Activated effector memory CD4-positive, alpha-beta T cell treated with Interleukin-2 at 50 U/mL for 16 hours (primary cell): ENCODE measurements at places on chromosomes 13 and 19.

DNA sequence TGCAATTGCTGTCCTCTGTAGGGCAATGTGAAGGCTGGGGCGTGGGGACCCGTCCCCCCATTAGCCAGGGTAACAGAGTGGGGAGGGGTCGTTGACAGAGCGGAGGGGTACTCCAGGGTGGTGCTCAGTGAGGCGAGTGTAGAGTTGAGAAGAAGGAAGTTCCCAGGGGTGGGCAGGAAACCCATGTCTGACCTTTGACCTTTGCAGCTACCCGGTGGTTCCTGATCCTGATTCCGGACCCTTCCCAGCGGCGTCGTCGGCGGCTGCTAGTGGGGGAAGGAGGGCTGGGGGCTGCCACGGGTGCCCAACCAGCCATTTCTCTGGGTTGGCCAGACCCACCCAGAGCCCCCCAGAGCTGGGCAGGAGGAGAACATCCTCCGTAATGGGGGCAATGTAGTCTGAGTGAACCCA is 2.1 kb upstream of the PLVAP start:
- no peak for DNase-seq

GRCh38 chr19:2807379-2808128 is 12.1 kb upstream of the ZNF554 start:
- no peak for DNase-seq

DNA sequence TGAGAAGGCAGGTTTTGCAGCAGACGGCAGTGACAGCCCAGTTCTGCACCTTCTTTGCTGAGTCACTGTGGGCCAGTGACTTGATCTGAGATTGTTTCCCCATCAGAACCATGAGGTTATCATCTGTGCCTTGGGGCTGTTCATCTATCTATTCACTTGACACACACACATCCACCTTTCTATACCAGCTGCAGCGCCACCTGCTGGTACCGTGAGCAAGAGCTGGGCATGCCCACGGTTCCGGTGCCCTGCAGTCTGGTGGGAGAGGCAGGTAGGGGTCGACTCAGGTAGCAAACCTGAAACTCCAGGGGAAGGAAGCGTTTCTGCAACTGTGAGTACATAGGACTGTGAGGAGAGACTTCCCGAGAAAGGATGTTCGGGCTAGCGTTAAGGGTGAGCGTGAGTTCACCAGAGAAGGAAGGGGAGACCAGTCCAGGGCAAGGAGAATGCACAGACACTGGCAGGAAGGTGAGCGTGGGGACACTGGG is 7.5 kb upstream of the LIN7B start:
- peak; percentile 46 for DNase-seq

DNA sequence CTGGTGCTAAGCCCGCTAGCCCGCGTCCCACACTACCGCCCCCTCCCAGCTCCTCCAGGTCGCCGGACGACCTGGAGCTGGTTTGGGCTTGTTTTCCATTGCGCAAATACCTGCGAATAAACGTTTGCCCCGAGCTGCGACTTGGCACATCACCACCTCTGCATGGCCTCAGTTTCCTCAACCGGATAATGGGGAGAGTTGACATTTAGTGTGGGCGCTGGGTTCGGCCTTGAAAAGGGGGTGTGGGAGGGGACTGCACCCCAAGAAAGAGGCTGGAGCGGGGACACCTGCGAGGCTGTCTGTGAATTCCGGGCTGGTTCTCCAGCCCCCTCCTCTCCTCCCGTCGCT is 11.0 kb upstream of the JUND start:
- no peak for DNase-seq

DNA sequence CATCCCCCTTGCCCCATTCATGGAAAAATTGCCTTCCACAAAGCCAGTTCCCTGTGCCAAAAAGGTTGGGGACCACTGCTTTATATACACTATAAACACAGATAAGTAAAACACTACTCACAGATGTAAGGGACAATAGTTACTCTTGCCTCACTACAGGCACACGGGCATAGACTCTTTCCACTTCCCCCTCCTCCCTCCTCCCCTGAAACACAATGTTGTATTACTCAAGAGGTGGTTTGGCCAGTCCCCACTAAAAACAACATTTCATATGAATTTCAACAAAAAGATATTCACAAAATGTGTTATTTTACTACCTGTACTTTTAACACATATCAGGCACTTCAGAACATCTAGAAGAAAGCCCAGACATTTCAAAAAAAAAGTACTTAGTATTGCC is 45.1 kb downstream of the EPSTI1 start:
- no peak for DNase-seq

- no peak for DNase-seq
Observed at GRCh38 chr19:48913114-48913889, 13.2 kb downstream of the NUCB1 start.

GRCh38 chr13:99009987-99010551 is 32.2 kb upstream of the DOCK9 start:
- DNase-seq, result no peak

DNA sequence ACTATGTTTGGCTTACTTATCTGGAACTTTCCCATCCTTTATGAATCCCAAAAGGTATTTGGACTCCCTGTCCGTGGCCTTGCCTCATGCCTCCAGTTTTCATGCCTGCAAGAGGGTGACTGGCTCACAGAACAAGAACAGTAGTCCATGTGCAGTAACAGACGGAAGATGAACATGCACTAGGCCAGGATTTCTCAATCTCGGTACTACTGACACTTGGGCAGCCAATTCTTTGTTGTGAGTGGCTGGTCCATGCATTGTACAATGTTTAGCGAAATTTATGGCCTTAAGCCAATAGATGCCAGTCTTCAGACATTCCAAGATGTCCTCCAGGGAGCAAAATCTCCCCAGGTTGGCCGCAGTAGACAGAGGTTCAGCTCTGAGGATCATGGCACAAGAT is 61.9 kb downstream of the DOCK9 start:
- DNase-seq, result no peak

GRCh38 chr13:38819053-38819452 is 132.2 kb downstream of the FREM2 start:
- no peak for DNase-seq

- no peak for DNase-seq
Observed at GRCh38 chr13:75635101-75635827, 866 bp upstream of the LMO7 start.
